Ascending aorta (tissue), 2 donors: ENCODE measurements at places on chromosomes 3 and 15. TPM values are rescaled to one million over a fixed set of nuclear protein-coding genes. Genes with fewer than 3 reads are reported as not detected.

DNA sequence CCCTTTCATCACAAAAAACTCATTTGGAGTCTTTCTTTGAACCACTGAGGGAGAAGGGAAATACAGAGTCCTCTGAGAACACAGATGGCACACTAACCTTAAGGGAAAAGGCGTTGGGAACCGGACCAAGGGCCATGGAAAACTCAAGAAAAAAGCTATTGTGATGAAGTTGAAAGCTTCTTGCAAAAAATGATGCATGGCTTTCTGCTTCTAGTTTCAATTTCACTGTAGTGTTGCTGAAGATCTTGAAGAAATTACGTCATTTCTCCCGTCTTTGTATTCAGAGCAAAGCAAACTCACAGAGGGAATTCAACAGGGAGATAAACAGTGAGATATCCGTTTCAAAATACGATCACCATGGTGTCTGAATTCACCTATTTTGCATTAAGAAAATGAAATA is 642.3 kb upstream of the ADAMTS9 start:
- DNase-seq, result no peak
- no peaks in the 10 kb centered on the region for H3K27me3 ChIP-seq
- H3K36me3 ChIP-seq, result no peaks in the 10 kb centered on the region

- H3K36me3 ChIP-seq, result no peaks in the 10 kb centered on the region
- H3K4me3 ChIP-seq, result no peak overlapping the region
- H3K27ac ChIP-seq, result no peak overlapping the region
- DNase-seq, result no peak
Measured at GRCh38 chr3:161567577-161568361, 71.2 kb downstream of the OTOL1 start.

The SCAMP5 gene
- 0.43 TPM for total RNA-seq

GRCh38 chr3:29374226-29374625 is 93.4 kb downstream of the RBMS3 start:
- H3K27ac ChIP-seq, result no peak overlapping the region
- no peaks in the 10 kb centered on the region for H3K36me3 ChIP-seq
- no peak for DNase-seq
- peaks cover 15% of the 10 kb centered on the region for H3K4me1 ChIP-seq
- no peaks in the 10 kb centered on the region for H3K27me3 ChIP-seq
